Thymus (tissue), 14 donors: ENCODE measurements at places on chromosomes 7 and 10. TPM values are rescaled to one million over a fixed set of nuclear protein-coding genes. Genes with fewer than 3 reads are reported as not detected.

DNA sequence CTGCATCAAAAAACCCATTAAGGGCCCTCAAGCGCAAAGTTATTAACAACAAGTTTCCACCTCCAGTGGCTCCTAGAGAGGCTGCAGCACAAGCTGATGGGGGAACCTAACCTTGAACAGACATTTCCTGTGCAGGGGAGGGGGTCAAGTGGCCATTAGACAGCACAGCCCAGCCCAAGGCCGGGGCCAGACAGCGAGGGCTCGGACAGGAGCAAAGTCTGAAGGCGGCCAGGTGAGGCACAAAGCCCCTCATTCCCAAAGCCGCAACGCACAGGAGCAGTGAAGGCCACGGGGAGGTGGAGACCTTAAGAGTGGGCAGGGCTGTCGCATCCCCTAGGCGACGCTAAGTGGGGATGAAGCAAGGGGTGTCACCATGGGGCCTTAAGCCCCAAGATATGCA, 73.2 kb upstream of the ZNF746 start:
- DNase-seq: no peak

- DNase-seq: no peak
Measured at GRCh38 chr7:71220210-71220695, 88.3 kb downstream of the GALNT17 start.

The CYTH3 gene
- 5.1 TPM for total RNA-seq

The ZNF365 gene
- total RNA-seq: 0.19 TPM

The NPSR1 gene
- total RNA-seq: 0.05 TPM

- DNase-seq: peak; percentile 36
Measured at GRCh38 chr7:151058781-151059366, 515 bp upstream of the SLC4A2 start.

DNA sequence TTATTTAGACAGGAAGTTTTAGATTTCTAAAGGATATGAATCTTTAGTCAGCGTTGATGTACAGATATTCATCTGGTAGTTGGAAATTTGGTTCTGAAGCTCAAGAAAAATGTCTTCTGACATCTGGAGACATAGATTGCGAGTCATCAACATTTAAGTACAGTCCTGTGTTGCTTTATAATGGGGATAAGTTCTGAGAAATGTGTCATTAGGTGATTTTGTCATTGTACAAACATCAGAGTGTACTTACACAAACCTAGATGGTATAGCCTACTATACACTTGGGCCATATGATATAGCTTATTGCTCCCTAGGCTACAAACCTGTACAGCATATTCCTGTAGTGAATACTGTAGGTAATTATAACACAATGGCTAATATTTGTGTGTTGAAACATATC, 49.6 kb upstream of the UBN2 start:
- DNase-seq: no peak

DNA sequence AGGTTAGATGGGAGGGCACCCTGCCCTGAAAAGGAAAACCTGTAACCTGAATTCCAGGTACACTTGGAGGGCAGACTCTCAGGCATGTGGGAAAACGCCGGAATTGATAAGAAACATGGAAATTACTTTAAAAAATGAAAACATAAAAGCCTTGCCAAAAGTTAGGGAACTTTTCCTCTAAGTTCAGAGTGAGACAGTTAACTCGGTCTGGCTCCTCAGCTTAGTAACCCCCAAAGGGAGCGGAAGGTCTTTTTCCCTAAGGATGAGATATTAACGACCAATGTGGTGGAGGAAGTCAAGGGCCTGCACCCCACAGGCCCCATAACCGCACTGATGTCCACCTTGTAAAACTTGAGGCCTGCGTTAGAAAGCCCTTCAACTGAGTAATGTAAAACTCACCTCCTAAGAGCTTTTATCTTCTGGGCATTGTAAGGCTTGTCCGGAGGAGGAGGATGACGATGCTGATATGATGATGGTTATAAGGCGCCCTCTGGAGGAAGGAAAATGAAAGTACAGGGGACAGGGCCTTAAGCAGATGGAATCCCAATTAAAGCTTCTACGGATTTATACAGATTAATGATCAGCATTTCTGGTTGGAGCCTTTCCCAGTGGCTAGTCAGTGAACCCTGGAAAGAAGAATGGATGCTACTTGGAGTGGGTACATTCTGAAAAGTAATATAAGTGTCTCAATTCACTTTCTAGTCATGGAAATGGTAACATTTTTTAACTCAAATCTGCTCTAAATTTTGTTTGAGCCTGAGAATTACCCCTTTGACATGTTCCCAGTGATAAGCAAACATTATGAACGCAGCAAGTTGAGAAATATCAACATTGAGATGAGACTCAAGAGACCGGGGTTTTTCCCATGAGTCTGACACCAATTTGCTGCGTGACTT, 694 bp downstream of the COL1A2 start:
- DNase-seq: peak; percentile 53

DNA sequence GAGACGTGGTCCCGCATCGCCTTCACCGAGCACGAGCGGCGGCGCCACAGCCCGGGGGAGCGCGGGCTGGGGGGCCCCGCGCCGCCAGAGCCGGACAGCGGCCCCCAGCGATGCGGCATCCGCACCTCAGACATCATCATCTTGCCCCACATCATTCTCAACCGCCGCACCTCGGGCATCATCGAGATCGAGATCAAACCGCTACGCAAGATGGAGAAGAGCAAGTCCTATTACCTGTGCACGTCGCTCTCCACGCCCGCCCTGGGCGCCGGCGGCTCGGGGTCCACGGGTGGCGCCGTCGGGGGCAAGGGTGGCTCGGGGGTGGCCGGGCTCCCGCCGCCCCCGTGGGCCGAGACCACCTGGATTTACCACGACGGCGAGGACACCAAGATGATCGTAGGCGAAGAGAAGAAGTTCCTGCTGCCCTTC, 737 bp downstream of the CNNM2 start:
- no peak for DNase-seq

The HMX3 gene
- not detected for total RNA-seq

- DNase-seq: no peak
Measured at GRCh38 chr7:99631295-99632109, 14.8 kb downstream of the ZSCAN25 start.

The TMEM229A gene
- not detected for total RNA-seq

DNA sequence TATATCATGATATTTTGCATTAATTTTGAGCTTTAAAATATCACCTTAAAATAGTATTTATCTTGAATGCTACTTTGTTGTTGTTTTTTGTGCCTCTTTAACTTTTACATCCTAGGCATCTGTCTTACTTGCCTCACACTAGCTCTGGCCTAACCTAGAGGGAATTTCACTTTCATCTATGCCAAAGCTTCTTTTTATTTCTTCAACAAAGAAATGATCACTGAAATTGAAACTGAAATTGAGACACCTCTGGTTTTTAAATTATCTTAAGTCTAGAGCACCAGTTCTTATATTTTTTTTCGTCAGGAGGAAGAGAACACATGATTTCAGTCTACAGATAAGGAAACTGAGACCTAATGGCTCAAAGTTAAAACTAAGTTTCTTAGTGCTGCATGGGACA, 3.5 kb upstream of the SCIN start:
- no peak for DNase-seq

- no peak for DNase-seq
Measured at GRCh38 chr7:157548691-157549303, 212.0 kb downstream of the DNAJB6 start.

DNA sequence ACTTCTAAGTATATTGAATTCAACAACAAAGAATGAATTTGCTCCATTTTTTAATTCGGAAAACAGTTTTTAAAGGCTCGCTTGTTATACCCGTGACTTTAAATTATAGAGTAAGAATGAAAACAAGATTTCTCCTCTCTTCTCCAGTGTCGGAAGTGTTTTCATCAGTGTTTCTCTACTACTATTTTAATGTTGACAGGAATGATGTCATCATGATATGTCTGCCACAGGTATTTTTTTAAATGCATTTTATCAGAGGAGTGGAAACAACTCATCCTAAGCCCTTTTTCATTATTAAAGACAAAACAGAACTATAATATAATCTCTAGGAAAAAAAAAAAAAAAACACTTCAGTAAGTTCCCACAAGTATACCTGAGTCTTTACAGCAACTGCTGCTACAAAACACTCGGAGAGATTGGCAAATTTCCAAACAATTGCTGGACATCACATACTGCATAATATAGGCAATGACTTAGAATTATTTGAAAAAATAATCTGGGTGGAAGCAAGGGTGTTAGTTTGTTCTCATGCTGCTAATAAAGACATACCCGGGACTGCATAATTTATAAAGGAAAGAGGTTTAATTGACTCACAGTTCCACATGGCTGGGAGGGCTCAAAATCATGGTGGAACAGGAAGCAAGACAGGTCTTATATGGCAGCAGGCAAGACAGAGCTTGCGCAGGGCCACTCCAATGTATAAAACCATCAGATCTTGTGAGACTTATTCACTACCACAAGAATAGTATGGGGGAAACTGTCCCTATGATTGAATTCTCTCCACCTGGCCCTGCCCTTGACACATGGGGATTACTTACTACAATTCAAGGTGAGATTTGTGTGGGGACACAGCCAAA, 4.8 kb upstream of the RNF32 start:
- no peak for DNase-seq

The PSD gene
- total RNA-seq: 4.6 TPM

- no peak for DNase-seq
Measured at GRCh38 chr7:106223156-106223555, 61.6 kb downstream of the NAMPT start.

DNA sequence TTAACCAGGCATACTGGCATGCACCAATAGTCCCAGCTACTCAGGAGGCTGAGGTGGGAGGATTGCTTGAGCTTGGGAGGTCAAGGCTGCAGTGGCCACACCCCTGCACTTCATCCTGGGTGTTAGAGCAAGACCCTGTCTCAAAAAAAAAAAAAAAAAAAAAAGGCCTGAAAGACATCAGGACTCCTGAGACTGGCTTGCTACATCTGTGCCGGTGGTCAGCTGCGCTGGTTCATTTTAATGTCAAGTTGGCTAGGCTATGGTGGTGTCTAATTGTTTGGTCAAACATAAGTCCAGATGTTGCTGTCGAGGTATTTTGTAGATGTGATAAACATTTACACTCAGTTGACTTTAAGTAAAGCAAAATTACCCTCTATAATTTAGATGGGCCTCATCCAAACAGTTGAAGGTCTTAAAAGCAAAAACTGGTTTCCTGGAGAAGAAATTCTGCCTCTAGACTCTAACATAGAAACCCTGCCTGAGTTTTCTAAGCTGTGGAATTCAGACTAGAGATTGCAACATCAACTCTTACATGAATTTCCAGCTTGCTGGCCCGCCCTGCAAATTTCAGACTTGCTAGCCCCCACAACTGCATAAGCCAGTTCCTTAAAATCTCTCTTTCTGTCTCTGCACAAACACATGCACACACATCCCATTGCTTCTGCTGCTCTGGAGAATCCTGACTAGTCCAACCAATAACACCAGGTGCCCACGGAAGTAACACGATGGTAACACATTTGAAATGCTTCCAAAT, 18.2 kb downstream of the MYOF start:
- no peak for DNase-seq

DNA sequence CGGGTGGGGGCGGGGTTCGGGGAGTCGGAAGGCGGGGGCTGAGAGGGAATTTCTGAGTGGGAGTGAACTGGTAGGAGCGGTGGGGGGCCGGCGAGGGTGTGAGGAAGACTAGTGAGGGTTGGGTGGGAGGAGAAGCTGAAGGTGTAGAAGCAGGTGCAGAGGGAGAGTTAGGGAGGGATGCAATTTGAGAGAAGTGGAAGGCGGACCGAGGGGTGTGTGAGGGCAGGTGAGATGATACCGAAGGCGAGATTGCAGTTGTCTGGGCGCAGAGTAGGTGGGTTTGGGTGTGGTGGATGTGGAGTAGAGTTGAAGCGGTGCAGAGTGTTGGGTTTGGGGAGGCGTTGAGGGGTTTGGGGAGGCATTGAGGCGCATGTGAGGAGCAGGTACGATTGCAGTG, 643 bp downstream of the KAT6B start:
- DNase-seq: no peak

The KNDC1 gene
- total RNA-seq: 0.19 TPM

The MEPCE gene
- 32.0 TPM for total RNA-seq

DNA sequence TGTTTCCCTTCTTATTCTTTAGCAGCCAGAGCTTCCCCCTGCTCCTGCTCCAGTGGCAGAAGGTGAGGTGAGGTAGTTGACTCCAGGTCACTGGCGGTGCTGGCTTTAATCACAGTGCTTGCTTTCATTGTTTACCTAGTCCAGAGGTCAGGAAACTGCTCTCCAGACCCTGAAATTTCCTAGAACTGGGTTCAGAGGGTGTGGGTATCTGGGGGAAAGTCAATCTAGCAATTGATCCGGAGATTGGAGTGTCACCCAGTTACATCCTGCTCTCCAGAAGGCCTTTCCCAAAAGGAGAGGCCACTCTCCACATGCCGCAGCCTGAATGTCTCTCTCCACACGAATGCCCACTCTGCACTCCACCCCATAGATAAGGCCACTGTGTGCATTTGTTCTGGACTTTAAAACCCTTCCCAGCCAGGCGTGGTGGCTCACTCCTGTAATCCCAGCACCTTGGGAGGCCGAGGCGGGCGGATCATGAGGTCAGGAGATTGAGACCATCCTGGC, 2.1 kb upstream of the MBL2 start:
- DNase-seq: no peak

DNA sequence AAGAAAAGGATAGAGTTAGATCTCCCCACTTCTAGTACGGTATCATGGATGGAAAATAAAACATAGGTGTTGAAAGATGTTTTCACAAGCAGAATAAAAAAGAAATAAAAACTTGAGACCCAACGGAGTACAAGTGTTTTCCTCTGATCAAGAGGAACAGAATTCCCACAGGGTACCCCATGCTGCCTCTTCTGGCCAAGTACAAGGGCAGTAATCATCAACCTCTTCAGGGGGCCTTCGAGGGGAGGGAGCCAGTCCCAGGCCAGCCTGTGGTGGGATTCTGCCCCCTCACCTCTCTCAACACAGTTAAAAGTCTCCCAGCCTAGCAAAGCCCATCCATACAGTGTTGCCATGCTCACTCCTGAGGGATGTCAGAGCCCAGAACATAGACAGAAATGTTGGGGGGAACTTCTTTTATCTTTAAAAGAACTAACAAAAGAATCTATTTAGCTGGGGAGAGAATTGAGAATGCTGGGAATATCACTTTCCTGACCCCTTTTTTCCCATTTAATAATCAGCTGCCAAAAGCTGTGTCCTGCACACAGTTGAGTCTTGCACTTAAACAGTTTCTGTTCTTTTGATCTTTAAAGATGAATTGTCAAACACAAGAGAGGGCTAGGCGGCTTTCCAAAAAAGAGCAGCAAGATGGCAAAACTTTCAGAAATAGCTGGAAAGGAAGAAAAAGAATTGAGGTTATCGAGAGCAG, 101.7 kb downstream of the PTN start:
- no peak for DNase-seq

- DNase-seq: no peak
Measured at GRCh38 chr10:50615658-50616057, 8.1 kb downstream of the SGMS1 start.

GRCh38 chr10:80284522-80284921, 4.9 kb downstream of the MAT1A start:
- no peak for DNase-seq

- no peak for DNase-seq
Measured at GRCh38 chr7:69992938-69993337, 394.7 kb downstream of the AUTS2 start.

The OTUD1 gene
- total RNA-seq: 3.8 TPM

DNA sequence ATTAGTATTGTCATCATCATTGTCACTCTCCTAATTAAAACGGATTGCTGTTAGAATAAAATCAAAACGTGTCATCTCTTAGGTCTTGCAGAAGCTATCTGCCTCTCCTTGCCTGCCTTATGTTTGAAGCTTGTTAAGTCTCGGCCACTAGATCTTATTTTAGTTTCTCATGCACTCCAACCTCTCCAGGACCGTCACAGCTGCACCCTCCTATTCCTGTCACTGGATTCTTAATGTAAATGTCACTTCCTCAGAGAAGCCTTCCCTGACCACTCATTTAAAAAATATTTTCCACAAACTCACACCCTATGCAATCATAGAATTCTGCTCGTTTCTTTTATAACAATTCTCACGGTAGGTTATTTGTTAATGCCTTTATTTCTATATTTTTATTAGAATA, 103.9 kb upstream of the DKK1 start:
- no peak for DNase-seq
